ENCODE measurements at places on chromosomes 1 and 21.

DNA sequence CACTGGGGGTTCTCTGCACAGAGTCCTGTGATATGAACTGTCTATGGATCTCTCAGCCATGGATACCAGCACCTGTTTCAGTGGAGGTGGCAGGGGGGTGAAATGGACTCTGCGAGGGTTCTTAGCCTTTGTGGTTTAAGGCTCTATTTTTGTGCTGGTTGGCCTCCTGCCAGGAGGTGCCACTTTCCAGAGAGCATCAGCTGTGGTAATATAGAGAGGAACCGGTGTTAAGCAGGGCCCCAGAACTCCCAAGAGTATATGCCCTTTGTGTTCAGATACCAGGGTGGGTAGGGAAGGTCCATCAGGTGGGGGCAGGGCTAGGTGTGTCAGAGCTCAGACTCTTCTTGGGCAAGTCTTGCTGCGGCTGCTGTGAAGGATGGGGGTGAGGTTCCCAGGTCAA, 330.0 kb upstream of the PLD5 start:
- no peak for DNase-seq

DNA sequence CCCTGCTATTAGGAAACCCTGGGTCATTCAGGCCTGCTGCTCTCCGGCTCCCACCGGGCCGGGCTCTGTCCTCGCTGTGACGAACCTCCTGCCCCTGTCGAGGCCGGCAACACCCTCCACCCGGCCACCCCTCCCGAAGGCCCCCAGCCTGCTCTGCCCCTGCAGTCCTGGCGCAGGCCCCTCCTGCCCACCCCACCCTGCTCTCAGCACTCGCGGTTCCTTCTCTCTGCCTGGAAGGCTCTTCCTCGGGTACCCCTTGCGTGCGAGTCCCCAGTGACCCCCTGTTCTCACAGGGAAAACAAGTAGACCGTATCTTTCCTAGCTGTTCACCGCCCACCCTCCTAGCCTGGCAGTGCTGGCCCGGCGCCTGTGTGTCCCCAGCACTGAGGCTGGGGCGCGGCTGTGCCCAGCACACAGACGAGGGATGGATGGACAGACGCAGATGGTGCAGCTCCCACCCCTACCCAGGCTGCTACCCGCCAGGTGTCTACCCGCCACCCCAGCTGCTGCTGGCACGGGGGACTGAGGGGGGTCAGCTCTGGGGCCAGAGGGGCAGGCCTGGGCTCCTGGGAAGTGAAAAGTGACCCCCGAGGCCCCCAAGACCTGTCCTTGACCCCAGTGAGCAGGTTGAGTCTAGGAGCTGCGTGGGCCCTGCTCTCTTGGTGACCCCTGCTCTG, 3.1 kb upstream of the VWA1 start:
- DNase-seq = no peak

- DNase-seq = no peak
Measured at GRCh38 chr21:35775778-35776544, 284.4 kb downstream of the SETD4 start.

- peak; percentile 48 for DNase-seq
Measured at GRCh38 chr1:3702990-3703728, 49.1 kb upstream of the CCDC27 start.

DNA sequence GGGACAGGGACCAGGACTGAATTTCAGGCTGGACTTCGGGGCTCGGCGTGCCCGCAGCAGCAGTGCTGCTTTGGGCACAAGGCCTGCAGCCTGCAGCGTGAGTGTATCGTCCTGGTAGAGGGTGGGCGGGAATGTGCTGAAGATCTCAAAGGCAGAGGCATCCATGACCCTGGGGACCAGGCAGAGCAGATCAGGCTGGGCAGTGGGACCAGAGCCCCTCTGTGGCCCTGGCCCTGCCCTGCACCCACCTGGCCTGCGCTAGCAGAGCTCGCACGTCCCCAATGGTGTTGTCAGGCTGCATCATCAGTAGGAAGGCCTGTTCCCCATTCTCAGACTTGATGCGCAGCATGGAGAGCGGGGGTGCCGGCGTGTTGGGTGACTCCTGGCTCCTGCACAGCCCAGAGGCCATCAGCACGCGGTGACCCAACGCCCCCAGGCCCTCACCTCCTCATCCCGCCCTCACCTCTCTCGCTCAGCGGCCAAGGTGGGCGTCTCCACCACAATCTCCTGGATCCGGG, 2.6 kb downstream of the SH3BGRL3 start:
- DNase-seq = no peak

GRCh38 chr1:58123051-58123450, 423.5 kb downstream of the OMA1 start:
- no peak for DNase-seq

DNA sequence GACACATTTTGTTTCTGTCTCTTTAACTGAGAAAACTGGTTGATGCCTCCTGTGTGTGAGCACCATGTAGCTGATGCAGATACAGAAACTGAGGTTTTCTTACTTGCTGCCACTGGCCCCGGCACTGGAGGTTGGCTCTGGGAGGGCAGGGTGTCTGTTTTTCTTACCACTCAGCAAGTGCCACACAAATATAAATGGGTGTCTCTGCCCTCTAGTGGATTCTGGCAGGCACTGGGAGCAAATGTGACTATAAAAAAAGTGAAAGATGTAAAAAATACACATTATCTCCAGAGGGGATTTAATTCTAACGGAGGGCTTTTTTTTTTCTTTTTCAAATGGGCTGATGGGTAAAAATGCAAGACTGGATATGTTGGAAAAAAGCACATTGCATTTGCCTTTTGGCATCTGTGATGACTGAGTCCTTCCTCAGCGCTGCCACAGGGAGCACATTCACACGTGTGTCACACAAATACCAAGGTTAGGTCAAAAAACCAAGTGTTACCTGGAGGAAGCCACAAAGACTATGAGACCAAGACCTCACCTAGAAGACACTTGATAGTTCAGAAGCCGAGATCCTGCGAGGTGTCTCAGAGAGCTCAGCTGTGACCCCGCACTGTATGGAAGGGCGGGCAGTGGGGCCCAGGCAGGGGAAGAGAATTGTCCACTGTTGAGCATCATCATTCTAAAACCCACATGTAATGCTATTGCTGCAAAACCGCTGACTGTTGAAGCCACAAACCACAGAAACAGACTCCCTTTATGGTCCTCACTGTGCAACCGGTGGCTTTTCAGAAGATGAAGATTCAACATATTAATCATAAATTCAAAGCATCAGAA, 18.9 kb downstream of the PGBD2 start:
- DNase-seq = peak; percentile 58

DNA sequence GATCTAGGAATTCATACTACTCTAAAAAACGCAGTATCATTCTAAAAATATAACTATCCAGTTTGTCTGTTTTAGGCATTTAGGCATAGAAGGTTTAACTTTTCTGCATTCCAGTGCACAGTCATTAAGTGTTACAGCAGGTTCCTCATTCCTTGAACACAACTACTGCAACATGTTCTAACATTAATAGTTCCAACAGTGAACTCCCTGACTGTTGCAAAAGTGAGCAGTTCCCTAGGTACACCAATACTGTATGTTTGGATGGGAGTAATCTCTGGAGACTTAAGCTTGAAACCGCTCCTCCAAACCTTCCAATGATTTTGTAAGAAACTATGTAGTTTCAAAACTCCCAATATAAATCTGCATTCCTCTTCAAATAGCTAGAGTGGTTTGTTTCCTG, 46.2 kb downstream of the UCHL5 start:
- DNase-seq = peak; percentile 32

DNA sequence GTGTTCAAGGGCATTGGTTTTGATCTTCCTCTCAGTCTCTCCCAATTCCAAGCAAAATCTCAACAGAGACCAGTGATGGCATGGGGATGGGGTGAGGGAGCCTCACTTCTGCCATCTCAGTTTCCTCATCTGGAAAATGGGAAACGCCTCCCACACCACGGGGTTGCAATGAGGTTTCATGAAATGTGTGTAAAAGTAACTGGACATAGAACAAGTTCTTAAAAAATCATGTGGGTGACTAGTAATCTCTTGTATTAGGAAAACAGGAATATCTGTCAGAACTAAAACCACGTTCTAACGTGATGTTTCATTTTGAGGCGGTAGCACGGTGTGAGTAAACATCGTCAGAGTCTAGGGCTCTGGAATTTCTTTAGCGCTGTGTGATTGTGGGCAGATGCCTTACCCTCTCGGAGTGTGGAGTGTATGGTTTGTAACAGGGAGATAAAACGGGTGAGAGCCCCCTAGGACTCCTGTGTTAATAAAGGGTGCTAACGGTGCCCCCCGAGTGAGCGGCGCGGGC, 55.5 kb upstream of the DNAJC6 start:
- DNase-seq = no peak

- no peak for DNase-seq
Measured at GRCh38 chr1:51686450-51686849, 69.6 kb downstream of the OSBPL9 start.

DNA sequence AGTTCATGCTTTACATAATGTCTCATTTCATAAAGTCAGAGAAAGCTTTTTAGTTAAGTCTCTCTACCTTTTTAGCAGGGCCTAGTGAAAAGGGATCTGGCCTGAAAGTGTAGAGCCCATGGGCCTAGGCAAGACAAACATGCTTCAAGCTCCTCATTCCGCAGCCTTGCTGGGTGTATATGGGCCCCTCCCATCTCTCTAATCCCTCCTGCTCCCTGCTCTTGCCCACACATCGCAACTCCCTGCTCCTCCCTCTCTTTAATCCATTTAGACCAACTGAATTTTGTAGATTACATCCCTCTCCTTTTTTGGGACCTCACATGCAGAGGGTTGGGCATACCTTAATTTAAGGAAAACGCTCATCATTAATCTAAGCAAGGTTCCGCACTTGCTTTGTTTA, 42.3 kb upstream of the CCDC190 start:
- no peak for DNase-seq

GRCh38 chr1:54479841-54480524, 68.0 kb upstream of the ACOT11 start:
- no peak for DNase-seq

- DNase-seq = no peak
Measured at GRCh38 chr21:44858291-44858690, 15.2 kb downstream of the PTTG1IP start.

GRCh38 chr21:31098576-31099005, 60.3 kb upstream of the KRTAP19-8 start:
- peak; percentile 61 for DNase-seq

DNA sequence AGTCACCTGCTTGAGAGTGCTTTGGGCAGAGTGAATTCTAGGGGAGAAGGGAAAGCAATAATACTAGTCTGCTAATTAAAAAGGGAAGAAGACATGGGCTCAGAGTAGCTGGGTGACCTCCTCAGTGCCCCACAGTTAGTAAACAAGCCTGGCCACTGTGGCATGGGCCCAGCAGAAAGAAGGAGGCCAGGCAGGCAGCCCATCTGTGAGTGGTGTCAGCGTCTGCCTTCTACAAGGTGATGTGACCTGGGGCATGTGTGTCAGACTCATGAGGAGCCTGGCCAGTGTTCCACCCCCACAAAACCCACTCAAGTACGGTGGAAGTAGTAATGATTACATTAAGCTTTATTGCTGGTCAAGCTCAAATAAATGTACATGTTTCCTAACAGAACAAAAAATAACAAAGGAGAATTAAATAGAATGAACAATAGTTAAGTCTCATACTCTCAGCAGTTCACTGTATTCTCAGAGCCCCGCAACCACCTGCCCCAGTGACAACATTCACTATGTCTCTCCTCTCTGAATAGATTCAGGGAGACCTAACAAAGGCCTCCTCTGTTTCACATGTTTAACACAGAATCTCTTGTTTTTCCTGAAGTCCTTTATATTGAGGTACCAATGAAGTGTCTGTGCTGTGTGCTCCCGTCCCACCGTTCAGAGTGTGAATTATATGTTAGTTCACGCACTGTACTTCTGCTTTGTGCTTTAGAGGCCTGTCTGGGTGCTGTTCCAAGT, 32.5 kb downstream of the SLC22A15 start:
- DNase-seq = no peak

DNA sequence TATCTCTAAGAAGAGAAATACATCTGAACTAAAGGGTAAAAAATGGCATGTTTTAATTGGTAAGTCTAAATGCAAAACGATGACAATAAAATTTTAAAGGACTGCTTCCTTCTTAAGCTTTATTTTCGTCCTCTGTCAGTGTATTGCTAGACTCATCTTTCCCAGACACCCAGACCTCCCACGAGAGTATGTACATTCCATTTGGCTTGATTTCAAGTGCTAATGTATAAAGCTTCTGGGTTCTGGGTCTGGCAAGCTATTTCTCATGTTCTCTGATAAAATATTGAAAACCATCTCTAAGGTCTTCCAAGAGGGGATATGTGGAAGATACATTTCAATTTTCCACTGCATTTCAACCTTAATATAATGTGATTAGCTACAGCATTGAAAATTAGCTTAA, 24.6 kb upstream of the SLC2A1 start:
- no peak for DNase-seq

DNA sequence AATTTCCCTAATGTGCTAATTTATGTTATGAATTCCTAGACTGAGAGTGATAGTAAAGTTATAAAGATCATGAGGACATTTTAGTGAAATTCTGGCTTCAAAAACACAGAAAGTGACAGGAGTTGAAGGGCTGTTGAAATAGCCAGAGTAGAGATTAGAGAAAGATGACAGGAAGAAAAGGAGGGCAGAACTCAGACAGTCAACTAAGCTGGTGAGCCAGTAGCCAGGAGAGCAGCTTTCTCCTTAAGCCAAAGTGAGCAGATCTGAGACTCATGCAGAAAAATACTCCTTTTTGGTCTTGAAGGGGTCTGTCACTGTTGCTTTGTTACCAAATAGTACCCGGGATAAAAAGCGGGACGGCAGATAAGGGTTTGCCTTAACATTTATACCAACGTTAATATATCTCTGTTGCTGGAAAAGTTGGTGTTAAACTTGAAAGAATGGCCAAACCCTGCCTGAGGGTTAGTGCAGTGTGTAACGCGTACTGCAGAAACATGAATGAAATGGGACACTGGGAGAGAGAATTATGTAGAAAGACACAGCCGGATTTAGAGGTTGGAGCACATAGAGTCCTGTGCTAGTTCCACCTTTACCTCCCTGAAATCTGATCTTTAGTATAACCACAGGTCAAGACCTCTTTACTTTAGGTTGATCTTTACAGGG, 12.8 kb downstream of the AHCYL1 start:
- DNase-seq = no peak

- DNase-seq = peak; percentile 83
Measured at GRCh38 chr1:173362543-173362942, 114.6 kb upstream of the PRDX6 start.

GRCh38 chr1:87989346-87989745, 660.7 kb downstream of the LMO4 start:
- DNase-seq = no peak

Measured in fibroblast of lung (primary cell).